Stimulated activated CD8-positive, alpha-beta memory T cell treated with anti-CD3 and anti-CD28 coated beads, Interleukin-12 subunit alpha, Interleukin-12 subunit beta, amount 100 ng/mL, for 1 hour (primary cell): ENCODE measurements at places on chromosomes 12 and 14.

- no peak for DNase-seq
Measured at GRCh38 chr12:42270596-42270995, 32.5 kb upstream of the YAF2 start.

DNA sequence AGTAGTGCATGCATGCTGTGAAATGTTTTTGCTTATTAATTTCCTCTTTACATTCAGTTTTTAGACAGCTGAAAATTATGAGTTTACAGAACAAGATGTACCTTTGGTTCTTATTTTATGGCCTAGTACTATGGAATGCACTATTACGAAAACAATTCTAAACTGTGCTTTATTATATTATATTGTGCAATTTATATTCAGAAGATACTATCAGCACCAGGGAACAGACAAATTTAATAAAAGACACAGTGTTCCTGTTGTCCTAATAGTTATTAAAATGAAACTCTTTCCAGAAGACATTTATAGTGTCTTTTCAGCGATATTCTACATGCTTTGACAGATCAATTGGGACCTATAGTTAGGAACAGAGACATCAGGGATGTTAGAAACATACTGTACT, 427.3 kb downstream of the BTG1 start:
- no peak for DNase-seq

GRCh38 chr14:68471029-68471963, 321.6 kb downstream of the ZFP36L1 start:
- no peak for DNase-seq

DNA sequence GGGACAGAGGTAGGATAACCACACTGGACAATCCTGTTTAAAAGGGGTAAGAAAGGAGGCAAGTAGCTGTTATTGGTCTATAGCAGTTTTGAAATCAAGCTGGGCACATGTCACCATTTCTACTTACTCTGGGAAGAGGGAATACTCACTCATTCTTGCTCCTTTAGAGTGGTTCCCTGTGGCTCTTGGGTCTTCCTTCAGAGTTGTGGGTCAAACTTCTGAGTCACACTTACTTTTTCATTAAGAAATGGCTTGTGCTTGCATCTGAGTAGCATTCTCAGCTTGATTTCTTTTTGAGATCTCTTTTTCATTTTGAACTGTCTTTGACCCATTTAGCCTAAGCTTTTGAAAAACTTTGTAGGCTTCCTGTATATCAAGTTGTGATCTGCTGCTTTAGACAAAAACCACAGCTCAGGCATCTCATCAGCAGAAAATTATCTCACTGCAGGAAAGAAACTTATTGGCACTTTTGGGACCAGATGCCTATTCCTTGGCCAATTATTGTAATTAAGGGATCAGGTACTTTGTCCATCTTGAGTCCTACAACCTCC, 122.2 kb downstream of the AEBP2 start:
- no peak for DNase-seq

GRCh38 chr12:87155621-87156020, 873.6 kb downstream of the C12orf50 start:
- no peak for DNase-seq

GRCh38 chr14:61615743-61616523, 79.4 kb upstream of the HIF1A start:
- DNase-seq = no peak

DNA sequence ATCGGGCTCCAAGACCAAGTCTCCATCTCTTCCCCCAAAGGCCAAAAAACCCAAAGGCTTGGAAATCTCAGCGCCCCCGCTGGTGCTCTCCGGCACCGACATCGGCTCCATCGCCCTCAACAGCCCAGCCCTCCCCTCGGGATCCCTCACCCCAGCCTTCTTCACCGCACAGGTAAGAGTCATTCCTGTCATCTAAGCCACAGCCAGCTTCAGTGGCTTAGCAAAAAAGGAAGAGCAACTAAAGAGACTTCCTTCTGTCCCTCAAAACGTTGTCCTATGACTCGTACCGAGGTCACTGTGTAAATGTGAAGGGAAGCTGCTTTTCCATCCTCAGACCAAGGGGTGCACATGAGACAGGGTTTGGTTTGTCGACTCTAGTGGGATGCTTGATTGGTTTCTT, 53.4 kb downstream of the ELK3 start:
- no peak for DNase-seq

DNA sequence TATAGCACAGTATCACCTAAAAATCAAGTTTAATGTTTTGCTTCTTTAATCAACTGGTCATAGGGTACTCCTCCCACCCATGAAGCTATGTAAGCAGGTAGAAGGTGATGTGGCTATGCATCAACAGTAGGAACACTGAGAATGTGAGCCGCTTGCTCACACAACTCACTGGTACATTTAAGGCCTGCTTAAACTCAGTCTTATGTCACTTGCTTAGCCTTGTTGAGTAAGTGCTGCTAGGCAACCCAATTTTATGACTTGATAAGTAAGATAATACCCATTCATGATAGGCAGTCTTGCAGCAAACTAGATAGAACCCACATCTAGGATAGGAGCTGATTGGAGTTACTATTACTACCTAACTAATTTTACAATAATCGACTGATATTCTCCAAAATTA, 70.0 kb upstream of the BMP4 start:
- DNase-seq = no peak

DNA sequence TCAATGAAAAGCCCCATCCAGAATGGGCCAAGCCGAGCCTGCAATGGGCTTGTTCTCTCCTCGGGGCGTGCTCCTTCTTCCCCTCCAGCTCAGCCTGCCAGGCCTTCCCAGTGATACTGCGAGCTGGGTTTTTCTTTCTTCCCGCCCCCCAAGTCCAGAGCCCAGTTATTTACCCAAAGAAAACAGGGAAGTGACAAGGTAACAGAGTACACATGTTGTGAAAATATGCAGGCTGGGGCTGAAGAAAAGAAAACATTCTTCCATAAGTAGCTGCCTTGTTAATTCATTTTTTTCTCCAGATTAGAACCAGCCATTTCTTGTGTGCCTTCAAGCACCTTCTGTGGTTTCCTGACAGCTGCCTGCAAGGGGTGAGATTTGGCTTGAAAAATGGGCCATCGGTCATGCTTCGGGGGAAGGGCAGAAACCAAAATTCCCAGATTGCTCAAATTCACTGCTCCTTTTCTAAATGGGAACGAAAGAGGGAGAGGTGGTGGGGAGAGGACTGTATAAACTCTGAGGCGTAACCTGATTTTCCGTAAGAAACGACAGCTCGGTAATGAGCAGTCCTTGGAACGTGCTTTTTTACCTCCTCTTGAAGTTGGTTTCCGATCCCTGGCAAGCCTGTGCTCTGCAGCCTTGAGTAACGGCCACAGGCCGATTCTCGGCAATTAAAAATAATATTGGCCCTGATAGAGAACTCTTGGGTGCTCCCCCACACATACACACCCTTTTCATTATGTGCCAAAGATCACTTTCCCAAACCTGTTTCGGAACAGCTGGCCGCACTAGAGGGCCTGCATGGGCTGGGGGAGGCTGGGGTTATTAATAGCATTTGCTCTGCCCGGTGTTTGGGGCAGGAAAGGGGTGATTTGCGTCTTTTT, 229.4 kb downstream of the ZFP36L1 start:
- no peak for DNase-seq

- no peak for DNase-seq
Measured at GRCh38 chr14:92688434-92689375, 59.7 kb downstream of the LGMN start.

- no peak for DNase-seq
Measured at GRCh38 chr12:49097381-49097780, 2.8 kb upstream of the DHH start.

GRCh38 chr14:67265131-67265530, 23.9 kb downstream of the PALS1 start:
- DNase-seq = no peak

DNA sequence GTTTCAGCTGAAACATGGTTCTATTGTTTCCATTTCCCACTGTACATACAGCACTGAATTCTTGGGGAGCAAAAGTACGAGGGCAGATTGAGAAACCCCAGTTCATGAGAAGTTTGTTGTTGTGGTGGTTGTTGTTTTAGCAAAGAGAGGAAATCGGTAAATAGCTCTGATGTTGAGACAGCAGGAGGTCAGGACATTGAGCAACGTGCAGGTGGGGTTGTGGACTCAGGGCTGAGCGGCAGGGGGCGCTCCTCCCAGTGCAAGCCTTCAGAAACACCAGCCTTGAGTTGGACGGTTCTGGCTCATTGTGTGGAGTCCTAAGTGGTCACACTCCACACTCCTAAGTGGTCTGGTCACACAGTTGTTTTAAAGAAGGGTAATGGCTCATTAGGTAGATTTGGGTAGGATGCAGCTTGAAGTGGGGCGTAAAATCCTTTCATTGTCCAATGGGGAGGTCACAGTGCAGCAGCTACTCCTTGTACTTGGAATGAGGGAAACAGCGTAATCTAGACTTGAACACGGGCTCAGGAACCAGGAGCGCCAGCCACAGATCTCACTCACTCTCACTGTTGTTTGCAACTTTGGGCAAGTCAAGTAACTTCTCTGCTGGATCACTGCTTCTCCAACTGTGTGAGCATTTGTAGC, 14.5 kb upstream of the PWP1 start:
- DNase-seq = no peak

- DNase-seq = no peak
Measured at GRCh38 chr12:9104087-9104486, 11.6 kb downstream of the A2M start.

DNA sequence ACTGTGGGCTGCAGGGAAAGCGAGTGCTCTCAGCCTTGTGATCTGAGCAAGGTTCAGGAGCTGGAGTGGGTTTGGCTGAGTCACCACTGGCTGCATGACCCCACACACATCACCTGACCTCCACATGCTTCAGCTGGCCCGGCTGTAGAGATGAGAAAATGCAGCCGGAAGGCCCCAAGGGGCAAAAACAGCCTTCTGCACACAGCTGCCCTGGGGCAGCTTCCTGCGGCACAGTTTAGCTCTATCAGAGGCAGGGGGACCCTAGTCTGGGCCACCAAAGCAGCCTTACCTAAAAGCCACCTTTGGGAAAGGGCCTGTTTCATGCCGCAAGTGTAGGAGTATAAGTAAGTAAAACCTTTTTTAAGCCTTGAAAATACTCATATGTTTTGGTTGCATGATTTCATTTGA, 123.3 kb downstream of the SSPN start:
- no peak for DNase-seq

GRCh38 chr12:116687888-116688287, 50.0 kb downstream of the SPRING1 start:
- no peak for DNase-seq

DNA sequence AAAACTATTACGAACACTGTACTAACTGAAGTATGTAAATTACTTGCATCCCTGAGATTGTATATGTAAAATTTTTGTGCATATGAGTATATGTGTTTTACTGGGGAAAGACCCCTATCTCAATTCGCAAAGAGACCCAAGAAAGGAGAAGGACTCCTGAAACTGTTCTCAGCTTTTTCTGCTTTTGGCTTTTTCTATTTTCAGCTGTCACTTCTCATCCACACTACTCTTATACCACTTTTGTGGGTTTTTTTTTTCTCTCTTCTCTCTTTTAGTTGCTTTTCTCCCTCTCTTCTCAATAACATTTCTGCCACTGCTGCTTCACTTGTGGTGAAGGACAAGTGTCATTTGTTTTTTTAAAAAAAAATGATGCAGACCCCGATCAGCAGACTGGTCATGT, 39.8 kb downstream of the NIN start:
- no peak for DNase-seq

- DNase-seq = no peak
Measured at GRCh38 chr12:94435511-94435927, 24.1 kb downstream of the CEP83 start.

GRCh38 chr14:55979096-55979495, 139.1 kb upstream of the PELI2 start:
- no peak for DNase-seq

DNA sequence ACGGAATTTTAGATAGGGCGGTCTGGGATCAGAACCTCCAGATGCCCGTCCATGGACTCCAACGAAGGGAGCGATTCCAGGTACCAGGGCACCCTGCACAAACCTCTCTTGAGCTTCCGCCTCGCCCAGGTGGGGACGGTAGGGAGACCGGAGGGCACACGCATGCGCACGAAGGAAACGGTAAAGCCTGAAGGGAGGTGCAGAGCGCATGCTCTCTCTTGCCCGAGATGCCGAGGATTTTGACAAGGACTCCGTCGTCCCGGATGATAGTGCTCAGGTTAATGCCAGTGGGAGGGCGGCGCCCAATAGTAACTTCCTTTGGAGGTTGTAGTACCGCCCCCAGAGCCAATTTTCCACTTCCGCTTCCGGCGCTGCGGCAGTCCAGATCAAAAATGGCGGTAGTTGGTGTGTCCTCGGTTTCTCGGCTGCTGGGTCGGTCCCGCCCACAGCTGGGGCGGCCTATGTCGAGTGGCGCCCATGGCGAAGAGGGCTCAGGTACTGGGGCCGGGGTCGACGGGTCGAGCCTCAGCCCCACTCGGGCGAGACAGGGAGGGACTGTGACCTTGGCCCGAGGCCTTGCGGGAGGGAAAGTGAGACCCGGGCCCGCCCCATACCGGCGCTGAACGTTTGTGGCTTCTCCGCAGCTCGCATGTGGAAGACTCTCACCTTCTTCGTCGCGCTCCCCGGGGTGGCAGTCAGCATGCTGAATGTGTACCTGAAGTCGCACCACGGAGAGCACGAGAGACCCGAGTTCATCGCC, at the start of gene COX6A1:
TSS of gene COX6A1 (plus strand) at position 379 of the 760 bp plus-strand sequence. CDS start at position 393, 14 bp downstream.
- peak; percentile 96 for DNase-seq

GRCh38 chr12:8644345-8645248, 18.0 kb downstream of the MFAP5 start:
- no peak for DNase-seq

DNA sequence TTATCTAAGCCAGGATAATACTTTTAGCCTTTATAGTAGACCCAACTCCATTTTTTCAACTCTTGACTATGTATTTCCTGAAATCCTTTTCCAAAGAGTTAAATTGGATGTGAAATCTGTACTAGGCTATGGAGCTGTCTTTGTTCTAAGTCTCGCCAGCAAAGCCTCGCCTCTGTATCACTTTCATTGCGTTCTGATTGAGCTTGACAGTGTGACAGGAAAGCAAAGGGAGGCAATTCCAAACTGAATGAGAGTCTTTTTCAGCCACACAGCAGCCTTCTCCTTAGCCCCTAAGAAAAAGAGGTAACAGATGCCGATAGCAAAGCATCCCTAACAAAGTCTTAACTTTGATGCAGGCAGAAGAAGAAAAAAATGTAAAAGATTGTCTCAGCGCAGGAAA, 154.6 kb upstream of the OTX2 start:
- DNase-seq = no peak

GRCh38 chr12:68884251-68884650, 48.7 kb downstream of the CPM start:
- DNase-seq = no peak

DNA sequence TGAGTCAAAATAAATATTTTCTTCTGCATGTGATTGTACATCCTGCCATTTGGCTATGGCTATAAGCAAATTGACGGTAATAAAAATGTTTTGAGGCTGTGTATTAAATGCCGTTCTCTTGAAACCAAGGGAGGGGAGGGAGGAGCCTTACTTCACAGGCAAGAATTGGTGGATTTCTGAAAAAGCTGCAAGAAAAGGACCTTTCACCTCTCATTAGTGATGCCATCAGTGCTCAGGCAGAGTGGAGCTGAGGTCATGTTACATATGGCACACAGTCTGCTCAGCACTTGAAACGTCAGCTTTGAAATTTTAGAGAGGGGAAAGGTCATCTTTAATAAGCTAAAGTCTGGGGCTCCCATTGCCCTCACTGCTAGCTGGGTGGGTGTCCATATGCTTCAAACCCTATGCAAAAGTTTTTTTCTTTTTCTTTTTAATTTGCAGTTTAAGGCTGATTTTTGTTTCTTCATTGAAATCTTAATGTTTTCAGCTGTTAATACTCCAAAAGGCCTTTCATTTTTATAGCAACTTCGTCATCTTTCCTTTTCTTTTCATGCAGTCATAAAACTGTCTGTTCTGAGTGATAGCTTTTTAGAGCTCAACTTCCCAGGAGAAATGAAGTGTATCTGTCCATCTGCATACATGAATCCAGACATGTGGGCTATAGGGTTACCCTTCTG, 9.8 kb upstream of the SIX1 start:
- no peak for DNase-seq
